ENCODE measurements at places on chromosomes 4 and X.

GRCh38 chrX:115591420-115591819 is 30.4 kb downstream of the PLS3 start:
- DNase-seq, result no peak

DNA sequence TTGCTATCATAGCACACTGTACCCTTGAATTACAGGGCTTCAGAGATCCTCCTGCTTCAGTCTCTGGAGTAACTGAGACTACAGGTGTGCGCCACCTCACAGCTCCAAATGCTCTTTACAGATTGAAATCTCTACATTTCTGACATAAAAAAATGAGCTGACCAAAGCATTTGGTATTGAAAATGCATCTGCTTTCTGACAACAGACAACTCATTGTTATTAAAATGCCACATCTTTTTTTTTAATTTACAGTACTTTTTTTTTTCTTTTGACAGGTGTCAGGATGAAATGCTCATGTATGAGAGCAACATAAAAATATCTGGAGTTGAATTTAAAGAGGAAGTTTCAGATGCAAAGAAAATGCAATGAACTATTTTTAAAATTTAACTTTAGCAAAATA is 764.5 kb downstream of the TRAM1L1 start:
- DNase-seq, result no peak

DNA sequence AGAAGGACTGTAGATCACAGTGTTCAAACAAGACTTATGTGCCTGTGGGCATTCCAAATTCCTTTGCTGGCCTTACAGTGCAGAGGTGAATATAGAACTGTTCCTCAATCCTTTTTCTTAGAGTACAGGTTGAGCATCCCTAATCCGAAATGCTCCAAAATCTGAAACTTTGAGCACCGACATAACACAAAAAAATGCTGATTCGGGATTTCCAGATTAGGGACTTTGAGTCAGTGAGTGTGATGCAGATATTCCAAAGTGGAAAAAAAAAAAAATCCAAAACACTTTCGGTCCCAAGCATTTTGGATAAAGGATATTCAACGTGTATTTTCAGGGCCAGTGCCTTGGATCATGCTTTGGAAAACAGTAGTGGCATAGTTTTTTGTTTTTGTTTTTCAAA is 9.2 kb downstream of the SMS start:
- no peak for DNase-seq

DNA sequence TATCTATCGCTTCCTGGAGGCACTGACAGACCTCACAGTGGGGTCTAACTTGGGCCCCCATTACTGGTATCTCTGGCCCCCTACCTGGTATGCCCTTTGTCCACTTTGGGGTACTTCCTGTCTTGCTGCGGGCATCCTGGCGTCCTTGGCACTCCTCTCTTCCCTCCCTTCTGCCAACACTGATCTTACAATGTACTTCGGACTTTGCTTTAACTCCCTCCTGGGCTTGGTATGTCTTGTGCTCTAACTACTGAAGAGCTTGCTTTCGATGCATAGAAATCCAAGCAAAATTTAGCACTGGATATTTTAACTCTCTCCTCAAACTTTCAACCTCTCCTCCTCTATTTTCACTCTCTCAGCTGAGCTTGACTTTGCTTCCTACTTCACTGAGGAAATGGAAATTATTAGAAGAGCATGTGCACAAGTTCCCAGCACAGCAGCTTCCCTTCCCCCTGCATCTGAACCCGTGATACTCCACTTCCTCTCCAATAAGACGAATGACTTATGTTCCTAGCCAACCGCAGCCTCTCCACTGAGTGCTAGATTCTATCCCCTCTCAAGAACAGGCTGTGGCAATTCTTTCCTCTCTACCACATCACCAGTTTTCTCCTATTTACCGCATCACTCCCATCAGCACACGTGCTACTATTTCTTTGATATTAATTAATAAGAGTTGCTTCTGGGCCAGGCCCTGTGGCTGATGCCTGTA is 52.9 kb downstream of the SUPT20HL2 start:
- DNase-seq, result no peak

DNA sequence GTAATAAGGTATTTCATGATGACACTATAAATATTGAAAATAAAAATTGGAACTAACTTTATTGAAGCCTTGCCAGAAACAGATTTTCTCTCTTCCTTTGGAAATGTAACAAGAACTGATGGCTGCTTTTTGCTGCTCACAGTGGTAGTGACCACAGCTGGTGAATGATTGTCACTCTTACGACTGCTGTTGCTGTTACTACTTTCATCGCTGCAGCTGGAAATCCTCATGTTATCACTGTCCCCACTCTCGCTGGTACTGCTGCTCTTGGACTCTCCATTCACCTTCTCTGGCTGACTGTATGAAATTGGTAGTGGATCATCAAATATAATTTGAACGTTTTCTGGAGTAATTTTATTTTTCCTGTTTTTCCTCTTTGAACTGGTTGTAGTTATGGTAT is 28.5 kb upstream of the COX18 start:
- DNase-seq, result no peak

DNA sequence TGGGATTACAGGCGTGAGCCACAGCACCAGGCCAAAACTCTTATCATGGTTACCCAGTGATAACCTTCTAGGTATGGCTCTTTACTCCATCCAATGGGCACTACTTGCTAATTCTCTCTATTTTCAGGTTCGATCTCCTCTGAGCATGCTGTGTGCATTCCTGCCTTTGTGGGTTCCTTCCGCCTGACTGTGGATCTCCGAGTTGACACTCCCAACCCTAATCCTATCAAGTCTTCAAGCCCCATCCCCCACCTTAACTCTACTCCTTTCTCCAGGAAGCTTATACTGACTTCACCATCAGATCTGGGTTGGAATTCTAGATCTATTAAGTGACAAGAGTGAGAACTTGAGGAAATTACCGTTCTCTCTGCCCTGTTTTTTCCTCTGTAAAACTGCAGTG is 64.6 kb downstream of the ZAR1 start:
- no peak for DNase-seq

DNA sequence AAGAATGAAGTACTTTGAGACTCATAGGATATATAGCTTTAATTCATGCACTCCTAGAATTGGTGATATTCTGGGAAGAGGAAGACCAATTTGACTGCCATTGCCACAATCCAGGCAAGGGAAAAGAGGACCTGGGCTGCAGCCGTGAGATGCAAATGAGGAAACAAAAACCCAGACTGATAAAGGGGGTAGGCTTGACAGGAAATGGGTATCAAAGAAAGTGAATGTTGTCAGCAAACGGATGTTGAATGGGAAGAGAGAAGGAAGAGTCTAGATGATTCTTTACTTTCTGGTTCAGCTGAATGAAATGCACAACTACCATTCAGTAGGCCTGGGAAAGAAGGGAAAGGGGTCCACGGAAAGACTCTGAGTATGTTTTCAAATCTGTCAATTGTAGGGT is 17.1 kb upstream of the ARHGEF6 start:
- no peak for DNase-seq

- DNase-seq, result no peak
Observed at GRCh38 chrX:69412661-69413060, 91.5 kb upstream of the NALF2 start.

DNA sequence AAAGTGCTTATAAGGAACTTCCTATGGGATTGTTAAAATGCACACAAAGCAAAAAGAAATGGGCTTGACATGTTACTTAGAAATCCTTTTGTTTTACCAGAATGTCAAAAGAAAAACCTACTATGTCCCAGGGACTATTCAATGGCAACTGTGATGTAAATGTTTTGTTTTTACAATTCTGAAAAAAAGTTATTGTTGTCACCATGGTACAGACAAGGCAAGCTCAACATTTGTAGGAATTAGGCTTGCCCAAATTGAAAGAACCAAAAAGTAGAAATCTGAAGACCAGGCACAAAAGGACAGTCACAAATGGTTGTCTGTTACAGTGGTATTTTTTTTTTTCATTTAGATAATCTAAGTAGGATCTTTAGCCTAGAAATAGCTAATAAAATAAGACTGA is 638.6 kb downstream of the STPG2 start:
- no peak for DNase-seq

DNA sequence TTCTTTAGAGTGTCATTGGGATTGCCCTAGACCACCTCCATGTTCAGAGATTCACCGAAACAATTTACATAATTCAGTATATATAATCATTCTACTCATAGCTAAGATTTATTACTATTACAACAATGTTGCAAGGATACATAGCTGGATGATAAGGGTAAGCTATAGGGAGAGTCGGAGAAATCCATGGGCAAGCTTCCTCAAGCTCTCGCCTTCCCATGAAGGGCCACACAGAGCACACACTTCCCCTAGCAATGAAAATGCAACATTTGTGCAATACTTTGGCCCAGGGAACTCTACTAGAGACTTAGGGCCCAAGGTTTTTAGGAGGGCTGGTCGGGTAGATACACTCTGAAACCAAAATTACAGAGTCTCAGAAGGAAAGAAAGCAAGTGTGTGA is 49.7 kb upstream of the ABCG2 start:
- DNase-seq, result no peak

GRCh38 chr4:117479673-117480072 is 394.3 kb upstream of the TRAM1L1 start:
- DNase-seq, result no peak

- no peak for DNase-seq
Observed at GRCh38 chr4:70908993-70909556, 6.9 kb downstream of the MOB1B start.

GRCh38 chr4:7132730-7133582 is 59.4 kb upstream of the SORCS2 start:
- DNase-seq, result no peak

DNA sequence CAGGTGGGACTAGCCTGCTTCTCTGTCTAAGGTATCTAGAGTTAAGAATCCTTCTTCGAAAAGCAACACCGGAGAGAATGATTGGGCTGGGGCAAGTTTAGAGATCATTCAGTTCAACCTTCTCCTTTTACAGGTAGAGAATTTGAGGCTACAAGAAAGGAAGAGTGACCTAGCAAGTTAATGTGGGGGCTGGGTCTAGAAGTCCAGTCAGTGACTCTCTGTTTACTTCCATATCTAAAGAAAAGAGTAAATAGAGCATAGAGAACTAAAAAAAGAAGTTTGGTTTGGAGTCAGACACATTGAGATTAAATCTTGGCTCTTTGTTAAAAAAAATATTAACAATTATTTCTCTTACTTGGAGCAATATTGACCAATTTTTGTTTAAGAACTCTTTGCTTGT is 64.1 kb upstream of the NPNT start:
- no peak for DNase-seq

GRCh38 chr4:121308328-121308663 is 72.5 kb downstream of the QRFPR start:
- DNase-seq, result no peak

DNA sequence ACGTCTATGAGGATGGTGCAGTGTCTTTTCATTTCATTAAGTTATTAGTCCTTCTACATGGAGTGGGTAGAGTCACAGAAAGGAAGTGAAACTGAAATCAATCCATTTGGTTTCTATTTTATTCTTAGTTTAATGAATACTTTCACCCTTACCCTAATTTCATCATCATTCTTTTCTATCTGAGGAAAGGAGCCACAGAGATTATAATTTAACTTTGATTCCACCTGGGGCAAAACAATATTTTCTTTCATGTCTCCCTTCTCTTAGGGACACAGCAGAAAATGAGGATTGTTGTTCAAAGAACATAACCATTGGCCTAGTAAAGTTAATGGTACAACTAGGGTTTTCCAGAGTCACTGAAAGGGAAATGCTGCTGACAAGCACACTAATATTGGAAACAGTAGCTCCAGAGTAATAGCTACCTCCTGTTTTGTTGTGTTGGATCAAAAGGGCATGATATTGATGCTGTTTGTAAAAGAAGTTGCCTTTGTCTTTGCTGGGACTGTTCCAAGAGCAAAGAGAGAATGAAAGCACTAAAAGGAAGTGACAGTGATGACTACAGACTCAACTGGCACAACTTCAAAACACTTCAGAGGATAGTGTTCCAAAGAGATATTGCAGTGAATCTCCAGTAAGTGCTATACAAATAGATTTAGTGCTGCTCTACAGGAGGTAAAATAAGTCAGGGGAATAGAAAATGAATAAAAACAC is 247.1 kb upstream of the PITX2 start:
- DNase-seq, result peak; percentile 26

GRCh38 chr4:156901871-156902270 is 69.7 kb downstream of the PDGFC start:
- DNase-seq, result no peak

DNA sequence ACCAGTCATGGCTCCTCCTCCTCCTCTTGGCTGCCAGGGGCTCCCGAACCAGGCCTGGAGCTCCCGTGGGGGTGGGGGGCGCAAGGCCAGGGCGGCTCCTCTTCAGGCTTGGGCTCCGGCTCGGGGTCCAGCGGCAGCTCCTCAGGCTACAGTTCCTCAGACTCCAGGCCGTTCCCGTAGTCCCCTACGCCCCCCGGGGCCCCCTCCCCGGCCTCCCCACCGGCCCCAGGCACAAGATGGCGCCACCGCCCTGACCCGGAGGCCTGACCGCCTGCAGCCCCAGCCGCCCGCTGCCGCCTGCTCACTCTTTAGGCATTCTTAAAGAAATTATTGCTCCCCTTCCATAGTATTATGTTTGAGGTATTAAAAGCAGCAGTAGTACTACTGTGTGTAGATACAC is 54.5 kb downstream of the TAF1 start:
- DNase-seq, result no peak

- no peak for DNase-seq
Observed at GRCh38 chrX:69062493-69062892, 102.8 kb downstream of the PJA1 start.

GRCh38 chr4:111879539-111879938 is 265.7 kb upstream of the FAM241A start:
- no peak for DNase-seq

DNA sequence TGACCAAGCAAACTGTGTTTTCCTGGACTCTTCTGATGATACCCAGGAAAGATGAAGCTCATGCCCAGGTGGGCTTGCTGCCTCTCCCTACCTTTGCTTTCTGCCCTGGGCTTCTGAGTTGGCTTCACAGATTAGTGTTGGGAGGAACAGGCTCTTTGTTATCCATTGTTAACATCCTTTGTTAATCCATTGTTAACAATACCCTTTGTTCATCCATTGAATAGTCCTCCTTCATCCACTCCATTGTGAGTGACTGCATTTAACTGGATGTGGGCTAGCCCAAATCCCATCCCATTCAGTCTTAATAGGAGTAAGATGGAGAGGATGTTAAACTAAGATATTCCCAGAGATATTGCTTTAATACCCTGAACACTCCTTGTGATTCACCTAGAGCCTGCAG is 199.0 kb upstream of the LNX1 start:
- no peak for DNase-seq

Data from adipocyte (in vitro differentiated cells).